ENCODE measurements at places on chromosomes 4 and X.

DNA sequence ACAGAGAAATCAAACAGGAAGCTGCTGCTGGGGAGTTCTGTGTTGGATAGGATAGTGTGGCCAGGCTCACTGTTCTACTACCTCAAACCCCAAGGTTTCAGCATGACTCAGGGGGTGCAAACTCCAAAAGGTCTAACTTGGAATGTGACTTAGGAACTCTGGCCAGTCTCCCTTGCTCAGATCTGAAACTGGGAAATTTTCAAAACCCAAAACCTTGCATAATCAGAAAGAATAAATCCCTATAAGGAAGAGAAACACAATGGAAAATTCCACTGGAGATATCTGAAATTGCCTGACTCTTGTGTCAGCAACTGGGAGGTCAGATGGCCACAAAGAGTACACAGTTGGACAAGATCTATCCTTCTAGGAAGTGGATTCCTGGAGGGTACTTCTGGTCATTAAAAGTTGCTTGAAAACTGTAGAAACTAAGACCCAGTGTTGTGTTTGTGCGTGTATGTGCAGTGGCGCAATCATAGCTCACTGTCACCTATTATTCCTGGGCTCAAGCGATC, 58.0 kb downstream of the PPEF2 start:
- DNase-seq, result no peak

GRCh38 chrX:130103605-130104004, 6.7 kb downstream of the ELF4 start:
- DNase-seq, result no peak

- DNase-seq, result no peak
Measured at GRCh38 chr4:158316264-158316663, 106.0 kb downstream of the TMEM144 start.

DNA sequence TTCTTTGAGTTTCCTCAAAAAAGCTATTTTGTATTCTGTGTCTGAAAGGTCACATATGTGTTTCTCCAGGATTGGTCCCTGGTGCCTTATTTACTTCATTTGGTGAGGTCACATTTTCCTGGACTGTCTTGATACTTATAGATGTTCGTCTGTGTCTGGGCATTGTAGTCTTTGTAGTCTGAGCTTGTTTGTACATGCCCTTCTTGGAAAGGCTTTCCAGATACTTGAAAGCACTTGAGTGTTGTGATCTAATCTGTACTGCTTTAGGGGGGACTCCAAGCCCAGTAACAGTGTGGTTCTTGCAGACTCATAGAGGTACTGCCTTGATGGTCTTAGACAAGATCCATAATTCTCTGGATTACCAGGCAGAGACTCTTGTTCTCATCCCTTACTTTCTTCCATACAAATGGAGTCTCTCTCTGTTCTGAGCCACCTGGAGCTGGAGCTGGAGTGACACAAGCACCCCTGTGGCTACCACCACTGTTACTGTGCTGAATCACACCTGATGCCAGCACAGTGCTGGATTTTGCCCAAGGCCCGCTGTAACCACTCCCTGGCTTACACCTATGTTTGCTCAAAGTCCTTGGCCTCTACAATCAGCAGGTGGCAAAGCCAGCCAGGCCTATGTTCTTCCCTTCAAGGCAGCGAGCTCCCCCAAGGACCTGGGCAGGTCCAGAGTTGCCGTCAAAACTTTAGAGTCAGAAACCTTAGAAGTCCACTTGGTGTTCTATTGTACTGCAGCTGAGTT, 72.3 kb upstream of the EFHC2 start:
- no peak for DNase-seq

- DNase-seq, result no peak
Measured at GRCh38 chr4:159272273-159273140, 169.6 kb downstream of the RAPGEF2 start.

DNA sequence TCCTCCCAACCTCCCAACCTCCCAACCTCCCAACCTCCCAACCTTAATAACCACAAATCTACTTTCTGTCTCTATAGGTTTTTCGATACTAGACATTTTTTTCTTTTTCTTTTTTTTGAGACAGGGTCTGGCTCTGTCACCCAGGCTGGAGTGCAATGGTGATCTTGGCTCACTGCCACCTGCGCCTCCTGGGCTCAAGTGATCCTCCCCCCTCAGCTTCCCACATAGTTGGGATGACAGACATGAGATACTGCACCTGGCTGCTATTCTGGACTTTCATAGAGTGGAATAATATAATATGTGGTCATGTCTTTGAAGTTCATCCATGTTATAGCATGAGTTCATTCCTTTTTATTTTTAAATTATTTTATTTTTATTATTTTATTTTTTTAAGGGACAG, 39.5 kb upstream of the ZFX start:
- DNase-seq, result no peak

Data from stimulated activated CD4-positive, alpha-beta T cell treated with anti-CD3 and anti-CD28 coated beads, TNF-alpha, amount 100 ng/mL, for 1 hour (primary cell).